ENCODE measurements at places on chromosomes 16 and 17.

- no peaks in the 10 kb centered on the region for H3K27me3 ChIP-seq
- no peaks in the 10 kb centered on the region for H3K4me1 ChIP-seq
- no peak overlapping the region for H3K4me3 ChIP-seq
- H3K36me3 ChIP-seq, result no peaks in the 10 kb centered on the region
Measured at GRCh38 chr16:10370096-10370726, 15.7 kb upstream of the ATF7IP2 start.

DNA sequence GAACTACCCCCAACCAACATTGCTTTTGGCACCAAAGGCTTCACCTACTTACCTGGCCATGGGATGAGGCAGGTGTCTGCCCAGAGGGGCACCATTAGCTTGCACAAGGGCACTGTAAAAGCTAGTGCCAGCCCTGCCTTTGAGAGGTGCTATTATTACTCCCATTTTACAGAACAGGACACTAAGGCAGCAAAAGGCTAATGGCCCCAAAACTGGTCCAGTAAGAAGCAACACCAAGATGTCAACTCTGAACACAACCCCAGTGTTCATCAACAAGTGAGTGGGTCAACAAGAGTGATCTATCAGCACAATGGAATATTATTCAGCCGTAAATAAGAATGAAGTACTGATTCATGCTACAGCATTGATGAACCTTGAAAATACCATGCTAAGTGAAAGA lies 7.7 kb upstream of the USP7 start:
- DNase-seq, result no peak
- H3K27ac ChIP-seq, result no peak overlapping the region
- H3K4me3 ChIP-seq, result no peak overlapping the region
- H3K27me3 ChIP-seq, result no peaks in the 10 kb centered on the region
- H3K36me3 ChIP-seq, result no peaks in the 10 kb centered on the region

DNA sequence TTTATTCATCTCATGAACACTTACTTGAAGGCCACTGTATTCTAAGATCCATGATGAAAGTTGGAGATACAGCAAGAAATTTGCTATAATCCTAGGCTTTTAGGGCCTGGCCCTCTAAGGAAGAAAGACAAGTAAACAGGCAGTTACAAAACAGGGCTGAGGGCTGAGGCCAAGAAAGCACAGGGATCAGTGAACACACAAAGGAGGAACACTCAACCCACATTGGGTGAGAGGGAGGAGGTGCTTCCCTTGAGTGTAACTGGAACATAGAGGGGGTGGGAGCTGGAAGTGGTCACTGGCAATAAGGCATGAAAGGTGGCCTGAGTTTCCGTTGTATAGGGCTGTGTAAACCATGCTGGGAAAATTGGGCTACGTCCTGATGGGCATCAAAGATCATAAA lies 112.2 kb downstream of the ZNF18 start:
- H3K4me1 ChIP-seq, result no peaks in the 10 kb centered on the region
- no peak overlapping the region for H3K4me3 ChIP-seq
- H3K36me3 ChIP-seq, result no peaks in the 10 kb centered on the region
- no peak for DNase-seq
- H3K27ac ChIP-seq, result no peak overlapping the region

DNA sequence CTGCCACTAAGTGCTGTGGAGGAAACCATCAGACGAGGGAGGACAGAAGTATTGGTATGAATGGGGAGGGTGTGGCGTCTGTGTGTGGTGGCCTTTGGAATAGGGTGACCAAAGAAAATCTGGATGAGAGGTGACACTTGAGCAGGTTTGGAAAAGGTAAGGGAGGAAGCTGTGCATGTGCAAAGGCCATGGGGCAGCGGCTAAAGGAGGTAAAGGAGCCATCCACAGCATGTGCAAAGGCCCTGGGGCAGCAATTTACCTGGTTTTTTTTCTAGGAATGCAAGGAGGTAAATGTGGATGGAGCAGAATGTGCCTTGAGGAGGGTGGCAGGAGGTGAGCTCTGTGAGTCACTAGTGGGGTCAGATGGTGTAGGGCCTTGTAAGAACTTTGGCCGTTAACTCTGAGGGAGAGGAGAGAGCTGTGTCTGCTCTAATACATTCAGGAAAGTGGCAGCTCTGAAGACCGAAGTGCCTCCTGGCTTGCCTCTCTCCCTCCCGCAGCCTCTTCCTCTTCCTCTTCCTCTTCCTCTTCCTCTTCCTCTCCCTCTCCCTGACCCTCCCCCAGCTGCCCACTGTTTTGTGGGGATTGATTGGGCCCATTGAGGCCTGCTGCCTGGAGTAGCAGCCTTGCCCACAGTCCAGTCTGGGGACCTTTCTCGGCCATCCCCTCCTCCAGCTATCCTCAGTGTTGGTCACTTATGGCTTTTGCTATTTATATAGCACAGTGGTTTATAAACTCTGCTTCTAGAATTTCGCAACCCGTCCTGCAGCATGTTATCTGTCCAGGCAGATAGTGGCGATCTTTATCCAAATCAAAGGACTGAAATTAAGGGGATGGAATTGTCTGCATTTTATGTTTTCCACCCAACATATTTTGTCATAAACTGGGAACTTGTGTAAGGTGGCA lies 38.7 kb downstream of the CMIP start:
- DNase-seq, result no peak
- peaks cover 12% of the 10 kb centered on the region for H3K4me1 ChIP-seq
- no peak overlapping the region for H3K27ac ChIP-seq
- no peaks in the 10 kb centered on the region for H3K27me3 ChIP-seq
- H3K36me3 ChIP-seq, result no peaks in the 10 kb centered on the region

GRCh38 chr17:7940034-7940433 lies 8.0 kb downstream of the CNTROB start:
- no peaks in the 10 kb centered on the region for H3K27me3 ChIP-seq
- DNase-seq, result no peak
- peaks cover 47% of the 10 kb centered on the region for H3K36me3 ChIP-seq
- no peak overlapping the region for H3K27ac ChIP-seq

- H3K36me3 ChIP-seq, result no peaks in the 10 kb centered on the region
- no peaks in the 10 kb centered on the region for H3K27me3 ChIP-seq
- no peak overlapping the region for H3K4me3 ChIP-seq
Measured at GRCh38 chr16:19382084-19382801, 35.4 kb upstream of the TMC5 start.

DNA sequence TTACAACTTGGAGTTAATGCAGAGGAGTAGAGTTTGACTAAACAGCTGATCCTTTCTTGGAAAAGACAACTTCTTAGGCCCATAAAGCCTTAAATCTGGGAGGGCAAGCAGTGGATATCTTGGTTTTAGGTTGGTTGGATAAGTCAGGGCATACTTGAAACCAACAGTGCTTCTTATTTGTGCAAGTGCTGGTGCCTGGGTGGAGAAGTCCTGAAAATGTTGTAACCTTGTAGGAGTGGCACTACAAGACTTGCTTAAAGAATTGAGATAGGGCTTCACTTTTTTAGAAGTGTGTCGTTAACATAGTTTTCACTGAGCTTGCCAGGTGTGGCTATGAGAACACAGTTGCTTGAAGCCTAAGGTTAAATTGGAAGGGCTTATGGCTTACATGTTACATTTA lies 6.2 kb downstream of the MSI2 start:
- no peak overlapping the region for H3K4me3 ChIP-seq
- peaks cover 18% of the 10 kb centered on the region for H3K36me3 ChIP-seq
- H3K4me1 ChIP-seq, result no peaks in the 10 kb centered on the region
- H3K27me3 ChIP-seq, result no peaks in the 10 kb centered on the region
- DNase-seq, result no peak

GRCh38 chr16:23367564-23367963 lies 65.5 kb downstream of the SCNN1B start:
- no peak overlapping the region for H3K27ac ChIP-seq
- no peaks in the 10 kb centered on the region for H3K36me3 ChIP-seq
- H3K4me1 ChIP-seq, result no peaks in the 10 kb centered on the region
- no peaks in the 10 kb centered on the region for H3K27me3 ChIP-seq
- DNase-seq, result no peak
- no peak overlapping the region for H3K4me3 ChIP-seq

- H3K27me3 ChIP-seq, result no peaks in the 10 kb centered on the region
- H3K27ac ChIP-seq, result peak overlapping the region; percentile 24
- H3K4me3 ChIP-seq, result peak overlapping the region; percentile 66
- peaks cover 20% of the 10 kb centered on the region for H3K4me1 ChIP-seq
- H3K36me3 ChIP-seq, result no peaks in the 10 kb centered on the region
Measured at GRCh38 chr16:14187517-14188338, 116.6 kb downstream of the MRTFB start.

- no peaks in the 10 kb centered on the region for H3K4me1 ChIP-seq
- no peak for DNase-seq
- no peak overlapping the region for H3K27ac ChIP-seq
Measured at GRCh38 chr16:66477028-66477515, 50.0 kb downstream of the BEAN1 start.

GRCh38 chr16:49842972-49843371 lies 12.9 kb downstream of the ZNF423 start:
- no peak for DNase-seq
- H3K4me3 ChIP-seq, result no peak overlapping the region
- H3K27me3 ChIP-seq, result no peaks in the 10 kb centered on the region
- no peaks in the 10 kb centered on the region for H3K36me3 ChIP-seq

DNA sequence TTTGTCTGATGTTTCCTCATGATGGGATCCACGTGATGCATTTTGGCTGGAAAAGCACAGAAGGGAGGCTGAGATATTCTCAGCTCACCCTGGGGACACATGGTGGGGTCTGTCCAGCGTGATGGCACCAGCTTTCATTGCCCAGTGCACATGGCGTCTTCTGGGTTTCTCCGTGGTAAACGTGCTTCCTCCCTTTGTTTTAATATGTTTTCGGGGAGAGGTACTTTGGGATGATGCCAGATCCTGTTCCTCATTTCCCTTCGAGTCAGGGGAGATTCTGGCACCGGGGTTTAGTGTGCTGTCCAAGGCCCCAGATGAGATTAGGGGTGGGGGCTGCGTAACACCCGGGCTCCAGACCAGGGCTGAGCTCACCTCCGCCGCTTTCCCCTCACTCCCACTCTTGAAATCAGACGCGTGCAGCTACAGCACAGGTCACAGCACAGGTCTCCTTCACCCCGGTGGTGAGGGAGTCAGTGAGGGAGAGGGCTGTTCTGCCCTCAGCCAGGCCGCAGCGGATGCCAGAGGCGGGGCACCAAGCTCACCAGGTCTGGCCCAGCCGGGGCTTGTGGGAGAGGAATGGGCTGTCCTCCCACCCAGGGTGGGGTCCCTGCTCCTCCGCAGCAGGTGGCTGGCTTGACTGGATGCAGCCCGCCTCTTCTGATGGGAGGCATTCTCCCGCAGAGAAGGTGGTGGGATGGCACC lies 33.9 kb downstream of the COX4I1 start:
- no peak overlapping the region for H3K4me3 ChIP-seq
- no peak for DNase-seq
- H3K27ac ChIP-seq, result no peak overlapping the region
- no peaks in the 10 kb centered on the region for H3K4me1 ChIP-seq
- no peaks in the 10 kb centered on the region for H3K36me3 ChIP-seq

DNA sequence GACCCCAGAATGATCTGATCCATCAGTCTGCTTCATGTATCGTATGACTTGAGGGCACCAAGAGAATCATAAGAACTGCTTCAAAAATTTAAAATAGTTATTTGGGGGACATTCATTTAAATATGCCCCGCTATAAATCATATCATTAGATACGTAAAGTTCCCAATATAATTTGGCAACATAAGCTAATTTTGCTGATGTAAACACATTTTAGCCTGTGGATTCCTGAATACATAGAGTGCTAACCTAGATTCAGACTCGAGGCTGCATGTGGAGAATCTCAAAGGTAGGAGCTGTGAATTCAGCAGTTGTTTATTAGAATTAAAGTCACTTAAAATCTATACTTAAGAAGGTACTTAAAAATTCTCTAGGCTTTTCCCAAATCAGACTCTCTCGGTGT lies 24.9 kb downstream of the ANKFN1 start:
- H3K4me3 ChIP-seq, result no peak overlapping the region
- no peaks in the 10 kb centered on the region for H3K36me3 ChIP-seq
- H3K27ac ChIP-seq, result no peak overlapping the region
- no peak for DNase-seq

DNA sequence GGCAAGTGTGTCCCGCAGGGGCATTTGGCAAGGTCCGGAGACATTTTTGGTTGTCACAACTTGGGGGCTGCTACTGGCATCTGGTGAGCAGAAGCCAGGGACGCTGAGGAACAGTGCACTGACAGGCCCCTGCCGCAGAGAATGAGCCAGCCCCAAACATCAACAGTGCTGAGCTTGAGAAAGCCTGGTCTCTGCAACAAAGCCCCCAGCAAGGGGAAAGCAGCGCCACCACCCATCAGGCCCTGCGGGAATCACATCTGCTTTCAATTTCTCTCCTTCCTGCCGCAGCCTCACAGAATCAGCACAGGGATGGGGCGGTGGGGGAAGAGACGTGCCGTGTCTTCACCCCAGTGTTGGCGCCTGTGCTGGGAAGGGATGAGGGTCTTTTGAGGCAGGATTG lies 14.8 kb upstream of the PRPSAP1 start:
- H3K27me3 ChIP-seq, result no peaks in the 10 kb centered on the region
- no peak overlapping the region for H3K4me3 ChIP-seq
- no peaks in the 10 kb centered on the region for H3K36me3 ChIP-seq
- DNase-seq, result no peak
- H3K4me1 ChIP-seq, result peaks cover 4% of the 10 kb centered on the region
- H3K27ac ChIP-seq, result no peak overlapping the region

DNA sequence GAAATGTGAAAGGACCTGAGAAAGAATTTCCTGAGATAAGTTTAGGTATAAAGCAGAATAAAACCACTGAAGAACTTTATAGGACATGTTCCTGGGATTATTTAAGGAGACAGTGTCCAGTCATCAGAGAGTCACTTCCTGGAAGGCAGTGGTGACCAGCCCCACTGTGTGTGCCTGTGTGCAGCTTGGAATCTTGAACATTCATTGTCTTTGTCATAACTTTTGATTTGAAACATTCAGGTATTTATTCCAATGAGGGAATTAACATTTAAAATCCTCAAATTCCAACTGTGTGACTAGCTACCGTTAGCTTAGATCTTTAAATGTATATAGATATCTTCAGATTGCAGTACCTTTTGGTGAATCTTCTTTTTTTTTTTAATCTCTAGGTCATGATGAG lies 61.7 kb upstream of the MRC2 start:
- no peaks in the 10 kb centered on the region for H3K27me3 ChIP-seq
- DNase-seq, result no peak
- no peak overlapping the region for H3K4me3 ChIP-seq
- H3K36me3 ChIP-seq, result peaks cover 13% of the 10 kb centered on the region
- H3K27ac ChIP-seq, result no peak overlapping the region

GRCh38 chr17:7634384-7634783 lies 4.4 kb downstream of the SHBG start:
- no peaks in the 10 kb centered on the region for H3K27me3 ChIP-seq
- no peaks in the 10 kb centered on the region for H3K4me1 ChIP-seq
- no peak for DNase-seq
- no peak overlapping the region for H3K4me3 ChIP-seq

DNA sequence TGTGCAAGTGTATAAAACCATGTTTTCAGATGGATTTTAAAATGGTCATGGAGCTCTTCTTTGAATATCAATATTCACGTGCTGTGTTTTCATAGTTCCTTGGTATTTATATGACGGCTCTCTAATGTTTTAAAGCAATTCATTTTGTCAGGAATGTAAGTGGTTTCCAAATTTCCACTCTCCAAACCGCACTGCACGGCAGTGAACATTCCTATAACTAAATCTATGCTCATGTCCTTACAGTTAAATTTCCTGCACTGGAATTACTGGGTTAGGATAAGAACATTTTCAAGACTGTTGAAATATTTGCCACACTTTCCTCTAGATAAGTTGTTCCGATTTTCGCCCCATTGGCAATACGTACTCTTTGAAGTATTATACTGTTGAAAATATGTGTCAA lies 398.9 kb downstream of the PMP22 start:
- H3K4me1 ChIP-seq, result no peaks in the 10 kb centered on the region
- H3K27me3 ChIP-seq, result no peaks in the 10 kb centered on the region
- H3K27ac ChIP-seq, result no peak overlapping the region
- H3K4me3 ChIP-seq, result no peak overlapping the region
- DNase-seq, result no peak
- H3K36me3 ChIP-seq, result no peaks in the 10 kb centered on the region

Data from thoracic aorta (tissue), 2 donors.